ENCODE measurements at places on chromosomes 11 and 22.
A peak's percentile ranks its signal among the peaks of the same experiment; 100 is the strongest.

- DNase-seq: no peak
Observed at GRCh38 chr22:22883090-22883727, 4.4 kb upstream of the IGLL5 start.

- no peak for DNase-seq
Observed at GRCh38 chr22:43487311-43488030, 75.7 kb downstream of the MPPED1 start.

DNA sequence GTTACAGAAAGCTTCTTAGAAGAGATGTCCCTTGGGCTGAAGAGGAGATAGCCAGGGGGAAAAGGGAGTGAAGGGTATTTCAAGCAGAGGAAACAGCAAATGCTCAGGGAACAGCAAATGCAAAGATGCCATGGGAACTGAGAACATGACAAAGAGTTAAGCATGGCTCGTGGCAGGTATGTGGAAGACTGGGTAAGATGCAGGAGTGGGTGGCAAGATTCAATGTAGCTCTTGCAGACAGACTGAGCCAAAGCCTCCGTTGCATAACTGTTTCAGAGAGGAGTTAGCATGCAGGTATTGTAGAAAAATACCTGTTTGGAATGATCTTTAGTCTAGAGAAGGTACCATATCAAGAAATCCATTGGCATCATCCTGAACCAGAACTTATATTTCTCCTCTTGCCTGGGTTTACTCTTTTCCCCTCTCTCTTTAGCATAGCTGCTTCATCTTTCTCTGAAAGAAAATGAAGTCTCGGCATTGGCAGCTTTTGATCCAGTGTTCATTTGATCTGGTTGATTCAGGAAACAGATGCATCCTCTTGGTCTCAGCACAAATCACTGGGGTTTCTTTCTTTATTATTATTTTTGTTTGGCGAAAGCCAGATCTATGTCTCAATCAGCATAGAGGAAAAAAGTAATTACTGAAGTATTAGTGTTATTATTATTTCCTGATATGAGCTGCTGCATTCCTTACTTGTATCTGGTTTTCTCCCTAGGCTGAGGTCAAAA, 41.7 kb upstream of the NUP160 start:
- DNase-seq: no peak

DNA sequence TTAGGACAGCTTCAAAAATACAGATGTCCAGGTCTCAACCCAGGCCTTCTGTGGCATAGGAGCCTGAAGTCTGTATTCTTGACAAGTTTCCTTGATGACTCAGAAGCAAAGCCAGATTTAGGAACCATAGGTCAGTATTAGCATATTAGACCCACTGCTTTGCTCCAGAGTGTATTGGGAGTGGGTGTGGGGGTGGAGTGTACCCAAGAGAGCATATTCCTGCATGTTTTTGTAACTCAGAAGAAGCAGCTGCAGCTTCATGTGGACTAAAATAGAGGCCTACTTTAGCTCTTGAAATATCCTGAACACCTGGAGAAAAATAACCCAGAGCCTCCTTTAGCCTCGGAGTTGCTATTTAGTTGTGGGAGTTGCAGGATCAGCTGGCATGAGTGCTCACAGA, 106.7 kb downstream of the CCDC81 start:
- no peak for DNase-seq

- no peak for DNase-seq
Observed at GRCh38 chr11:44698252-44698912, 28.4 kb upstream of the TSPAN18 start.

GRCh38 chr22:19970479-19971275, 29.1 kb upstream of the TXNRD2 start:
- peak; percentile 94 for DNase-seq

DNA sequence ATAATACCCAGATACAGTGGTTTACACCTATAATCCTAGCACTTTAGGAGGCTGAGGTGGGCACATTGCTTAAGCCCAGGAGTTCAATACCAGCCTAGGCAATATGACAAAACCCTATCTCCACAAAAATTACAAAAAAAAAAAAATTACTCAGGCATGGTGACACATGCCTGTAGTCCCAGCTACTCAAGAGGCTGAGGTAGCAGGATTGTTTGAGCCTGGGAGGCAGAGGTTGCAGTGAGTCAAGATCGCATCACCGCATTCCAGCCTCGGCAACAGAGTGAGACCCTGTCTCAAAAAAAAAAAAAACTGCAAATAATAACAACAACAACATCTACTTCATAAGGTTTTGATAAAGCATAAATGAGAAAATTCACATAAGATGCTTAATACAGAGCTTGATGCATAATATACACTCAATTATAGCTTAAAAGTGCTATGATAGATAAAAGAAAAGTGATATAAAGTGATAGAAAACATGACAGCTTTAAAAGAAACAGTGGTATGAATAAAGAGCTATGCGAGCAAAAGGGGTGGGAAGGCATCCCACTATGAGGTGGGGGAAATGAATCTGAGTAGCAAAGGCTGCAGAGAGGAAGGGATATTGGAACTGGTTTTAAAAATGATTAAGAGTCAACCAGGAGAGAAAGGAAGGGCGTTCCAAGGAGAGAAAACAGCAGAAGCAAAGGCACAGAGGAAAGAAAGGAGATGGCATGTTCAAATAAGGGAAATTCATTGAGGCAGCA, 197.6 kb downstream of the KIF18A start:
- no peak for DNase-seq

GRCh38 chr22:36640106-36640672, 63.4 kb downstream of the CACNG2 start:
- DNase-seq: no peak

DNA sequence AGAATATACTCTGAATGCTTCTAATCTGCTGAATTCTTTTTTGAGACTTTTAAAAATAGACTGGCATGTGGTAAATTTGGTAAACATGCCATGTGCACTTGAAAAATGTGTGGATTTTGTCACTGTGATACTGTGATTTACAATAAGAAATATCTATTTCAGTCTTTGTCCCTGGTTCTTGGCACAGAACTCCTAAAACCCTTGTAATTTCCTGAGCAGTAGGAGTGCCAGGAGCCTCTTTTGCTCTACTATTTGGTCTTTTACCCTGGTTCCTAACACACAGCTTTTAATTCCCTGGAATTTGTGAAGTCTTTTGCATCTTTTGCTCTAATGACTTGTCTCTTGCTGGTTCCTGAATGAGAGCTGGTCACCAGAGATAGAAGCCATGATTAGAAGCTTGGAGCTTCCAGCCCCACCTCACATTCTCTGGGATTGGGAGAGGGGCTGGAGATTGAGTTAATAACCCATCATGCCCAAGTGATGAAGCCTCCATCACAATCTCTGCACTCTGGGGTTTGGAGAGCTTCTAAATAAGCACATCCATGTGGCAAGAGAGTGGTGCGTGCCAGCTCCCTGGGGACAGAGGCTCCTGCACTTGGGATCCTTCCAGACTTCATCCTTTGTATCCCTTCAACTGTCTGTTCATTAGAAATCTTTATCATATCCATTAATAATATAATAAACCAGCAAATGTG, 27.2 kb upstream of the SYT13 start:
- no peak for DNase-seq

DNA sequence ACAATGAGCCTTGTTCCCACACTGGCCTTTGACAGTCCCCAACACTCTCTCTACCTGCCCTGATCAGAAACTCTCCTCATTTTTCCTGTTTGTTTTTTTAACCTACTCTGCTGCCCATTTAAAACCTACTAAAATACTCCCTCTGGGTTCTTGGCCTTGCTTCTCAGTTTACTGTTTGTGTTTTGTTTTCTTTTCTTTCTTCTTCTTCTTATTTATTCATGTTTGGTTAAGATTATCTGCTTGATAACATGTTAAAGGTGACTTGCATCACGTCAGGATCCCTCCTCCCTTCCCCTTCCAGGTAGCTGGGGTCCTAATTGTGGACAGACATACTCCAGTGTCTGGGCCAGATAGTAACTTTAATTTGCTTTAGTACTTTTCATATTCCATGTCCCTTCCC, 95.0 kb upstream of the KCNA4 start:
- no peak for DNase-seq

DNA sequence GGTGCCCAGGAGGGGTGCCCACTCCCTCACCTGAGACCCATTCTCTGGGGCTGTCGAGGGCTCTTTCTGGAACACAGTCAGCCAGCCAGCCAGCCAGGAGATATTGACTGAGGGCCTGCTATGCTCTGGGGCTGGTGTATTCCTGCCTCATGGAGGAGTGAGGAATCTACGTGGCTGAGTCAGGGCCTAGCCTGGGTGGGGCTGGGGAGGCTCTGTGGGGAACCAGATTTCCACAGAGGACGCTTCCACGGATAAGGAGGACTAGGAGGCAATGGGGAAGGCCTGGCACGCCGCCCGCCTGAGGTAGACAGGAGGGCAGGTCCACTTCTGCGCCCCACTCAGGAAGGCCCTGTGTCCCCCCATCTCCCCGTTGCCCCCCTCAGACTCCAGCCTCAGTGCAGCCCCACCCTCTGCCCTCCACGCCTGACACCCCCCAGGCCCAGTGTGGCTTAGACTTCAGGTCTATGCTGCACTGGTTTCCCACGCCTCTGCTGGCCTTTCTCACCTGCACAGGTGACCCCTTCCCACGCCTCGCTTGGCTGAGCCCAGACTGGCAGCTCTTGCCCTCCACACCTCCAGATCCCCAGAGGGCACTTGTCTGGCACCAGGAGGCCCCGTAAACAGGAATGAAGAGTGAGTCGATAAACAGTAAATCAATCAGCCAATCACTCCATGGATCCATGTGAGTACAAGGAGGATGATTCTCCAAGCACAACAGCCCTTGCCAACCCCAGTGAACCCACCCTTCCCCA, 37.5 kb downstream of the MACROD1 start:
- no peak for DNase-seq

DNA sequence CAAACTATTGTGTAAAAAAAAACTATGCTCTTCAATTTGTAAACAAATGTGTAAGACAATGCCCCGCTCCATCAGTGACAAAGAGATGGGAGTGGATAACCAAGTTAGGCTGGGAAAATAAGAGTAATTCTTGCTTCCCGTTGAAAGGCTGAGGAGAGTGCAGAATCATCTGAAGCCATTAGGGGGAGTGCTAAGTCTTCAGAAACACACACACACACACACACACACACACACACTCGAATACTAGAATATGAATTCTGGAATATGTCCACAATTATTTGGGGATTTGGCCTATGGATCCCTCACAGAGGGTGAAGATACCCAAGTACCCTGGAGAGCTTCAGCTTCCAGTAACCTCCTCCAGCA, 27.8 kb upstream of the ROBO3 start:
- no peak for DNase-seq

Data from GM12891 (cell line).